ENCODE measurements at places on chromosomes 11 and 22.
A peak's percentile ranks its signal among the peaks of the same experiment; 100 is the strongest.

DNA sequence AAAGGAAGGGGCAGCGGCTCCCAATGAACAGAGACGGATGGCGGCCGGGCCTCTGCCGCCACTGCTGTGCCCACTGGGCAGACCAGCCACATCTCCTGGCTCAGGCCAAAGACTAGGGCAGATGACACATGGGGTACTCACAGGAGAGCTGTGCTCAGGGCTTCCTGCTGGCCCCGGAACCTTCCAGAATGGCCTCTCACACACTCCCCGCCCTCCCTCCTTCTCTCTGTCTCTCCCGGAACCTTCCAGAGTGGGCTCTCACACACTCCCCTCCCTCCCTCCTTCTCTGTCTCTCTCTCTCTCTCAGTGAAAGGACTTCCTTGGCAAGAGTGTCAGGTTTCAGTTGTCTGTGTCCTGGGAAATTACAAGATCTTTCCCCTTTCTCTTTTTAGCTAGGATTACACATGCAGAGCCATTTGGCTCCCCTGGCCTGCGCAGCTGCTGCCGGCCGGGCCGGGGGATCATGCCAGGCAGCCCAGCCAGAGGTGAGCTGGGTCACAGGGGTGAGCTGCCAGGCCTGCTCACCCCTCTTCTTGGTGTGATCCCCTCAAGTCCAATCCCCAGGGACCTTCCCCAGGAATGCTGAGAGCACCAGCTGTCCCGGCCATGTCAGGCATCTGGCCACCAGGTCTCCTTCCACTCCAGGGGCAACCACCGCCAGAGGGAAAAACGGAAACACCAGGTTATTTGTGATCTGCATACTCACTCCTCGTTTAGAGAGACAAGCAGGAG lies 45.3 kb upstream of the ADA2 start:
- no peak for DNase-seq

- no peak for DNase-seq
Measured at GRCh38 chr11:131518305-131518838, 148.0 kb downstream of the NTM start.

DNA sequence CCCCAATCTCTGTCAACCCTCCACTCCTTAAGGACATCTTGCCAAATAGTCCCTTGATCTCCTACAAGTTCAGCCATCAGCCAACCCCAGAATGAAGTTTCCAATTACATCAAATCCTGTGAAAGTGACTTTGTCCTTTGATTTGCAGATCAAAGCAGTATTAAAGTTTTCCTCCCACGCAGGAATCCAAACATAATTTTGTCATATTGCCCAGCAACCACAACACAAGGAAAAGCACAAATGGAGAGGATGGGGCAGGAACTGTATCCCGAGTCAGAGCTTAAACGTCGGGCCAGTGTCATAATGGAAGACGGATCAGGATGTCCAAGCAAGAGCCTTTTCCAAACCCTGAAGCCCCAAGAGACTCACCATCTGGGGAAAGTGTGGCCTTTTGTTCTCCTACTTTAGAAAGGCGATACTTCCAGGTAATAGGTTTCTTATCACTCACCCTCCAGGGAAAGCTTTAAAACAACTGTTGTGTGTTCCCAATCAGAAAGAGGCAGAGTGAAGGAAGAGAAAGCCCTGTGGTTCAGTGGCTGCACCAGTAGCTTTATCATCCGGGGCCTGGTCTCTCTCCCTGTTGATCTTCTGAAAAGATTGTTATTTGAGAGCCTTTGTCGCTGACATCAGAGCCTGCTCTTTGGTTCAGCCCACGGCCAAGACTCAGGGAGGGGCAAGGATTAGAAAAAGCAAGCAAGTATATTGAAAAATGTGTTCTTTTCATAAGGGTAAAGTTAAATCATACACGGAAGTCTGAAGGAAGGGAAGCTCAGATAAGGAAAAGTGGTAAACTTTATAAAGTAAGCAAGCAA lies 41.7 kb downstream of the EXPH5 start:
- no peak for DNase-seq

DNA sequence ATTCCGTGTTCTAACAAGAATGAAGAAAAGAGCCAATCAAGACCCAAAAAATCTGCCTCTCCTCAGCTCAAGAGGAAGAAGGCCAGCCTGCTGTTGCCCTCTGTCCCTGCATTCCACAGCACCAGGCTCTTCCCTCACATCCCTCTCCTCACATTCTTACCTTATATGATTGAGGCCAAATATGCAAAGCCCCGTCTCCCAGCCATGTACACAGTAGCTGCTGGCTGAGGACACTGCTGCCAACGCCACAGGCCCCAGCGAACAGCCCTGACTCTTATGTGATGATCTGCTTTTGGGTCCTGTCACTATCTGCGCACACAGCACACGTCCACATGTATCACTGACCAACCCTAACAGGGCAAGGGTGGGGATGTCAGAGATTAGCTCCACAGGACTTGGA lies 60.2 kb downstream of the MICAL3 start:
- DNase-seq = no peak

DNA sequence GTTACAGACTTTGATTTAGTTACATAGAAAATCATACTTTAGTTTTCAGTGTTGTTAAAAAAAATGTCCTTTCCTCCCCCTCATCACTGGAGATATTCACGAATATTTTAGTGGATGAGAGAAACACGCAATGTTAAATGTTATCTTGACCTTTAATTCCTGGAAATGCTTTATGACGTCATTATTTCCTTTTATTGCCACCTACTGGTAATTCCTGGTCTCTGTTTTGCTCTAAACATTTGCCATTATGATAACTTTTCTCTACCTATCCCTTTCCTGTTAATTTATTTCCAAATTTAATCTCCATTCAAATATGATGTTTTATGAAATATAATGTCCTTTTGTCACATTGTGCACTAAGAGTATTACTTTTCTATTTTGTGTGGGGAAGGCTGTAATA lies 770.6 kb downstream of the FAM181B start:
- DNase-seq = peak; percentile 3

DNA sequence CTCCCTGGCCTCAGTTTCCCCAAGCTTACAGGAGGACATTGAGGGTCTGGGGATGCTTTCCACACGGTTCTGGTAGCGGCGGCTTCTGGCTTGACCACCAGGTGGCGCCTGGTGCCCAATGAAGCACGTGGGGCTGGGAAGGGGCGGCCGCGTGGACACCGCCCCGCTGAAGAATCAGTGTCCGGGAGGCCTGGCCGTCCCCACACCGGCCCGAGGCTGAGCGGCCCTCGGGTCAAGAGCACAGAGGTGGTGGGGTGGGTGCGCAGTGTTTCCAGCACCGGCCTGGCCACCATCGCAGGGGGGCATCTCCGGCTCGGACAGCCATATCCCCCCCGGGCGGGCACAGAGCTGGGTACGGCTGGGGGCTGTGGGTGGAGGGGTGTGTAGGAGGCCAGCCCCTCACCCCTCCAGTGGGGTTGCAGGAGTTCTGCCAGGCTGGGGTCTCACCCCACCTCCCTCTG lies 27.8 kb upstream of the PPARA start:
- peak; percentile 82 for DNase-seq

GRCh38 chr11:21465203-21465602 lies 727.7 kb upstream of the ANO5 start:
- DNase-seq = no peak

GRCh38 chr22:31332886-31333285 lies 13.3 kb downstream of the PATZ1 start:
- no peak for DNase-seq

GRCh38 chr11:93089474-93090102 lies 108.2 kb downstream of the SLC36A4 start:
- peak; percentile 71 for DNase-seq

GRCh38 chr11:132361011-132361550 lies 990.7 kb downstream of the NTM start:
- DNase-seq = no peak

GRCh38 chr22:24969560-24970301 lies 17.2 kb downstream of the KIAA1671 start:
- no peak for DNase-seq

DNA sequence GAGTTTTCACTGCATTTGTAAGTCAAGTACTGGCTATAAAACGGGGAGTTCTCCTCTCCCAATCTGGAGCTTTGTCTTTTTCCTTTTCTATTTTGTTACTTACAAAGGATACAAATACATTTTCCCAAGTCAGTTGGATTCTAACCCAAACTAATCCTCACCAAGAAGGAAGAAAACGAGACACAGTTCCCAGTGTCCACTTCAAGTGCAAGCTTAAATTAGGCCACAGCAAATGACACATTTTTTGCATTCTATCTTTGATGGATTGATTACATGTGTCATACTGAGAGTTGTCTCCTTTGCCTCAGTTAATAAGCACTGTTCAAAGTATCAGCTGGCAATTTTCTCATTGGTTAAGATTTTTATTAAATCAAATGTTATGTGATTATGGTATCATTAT lies 296.7 kb upstream of the ANO5 start:
- no peak for DNase-seq

DNA sequence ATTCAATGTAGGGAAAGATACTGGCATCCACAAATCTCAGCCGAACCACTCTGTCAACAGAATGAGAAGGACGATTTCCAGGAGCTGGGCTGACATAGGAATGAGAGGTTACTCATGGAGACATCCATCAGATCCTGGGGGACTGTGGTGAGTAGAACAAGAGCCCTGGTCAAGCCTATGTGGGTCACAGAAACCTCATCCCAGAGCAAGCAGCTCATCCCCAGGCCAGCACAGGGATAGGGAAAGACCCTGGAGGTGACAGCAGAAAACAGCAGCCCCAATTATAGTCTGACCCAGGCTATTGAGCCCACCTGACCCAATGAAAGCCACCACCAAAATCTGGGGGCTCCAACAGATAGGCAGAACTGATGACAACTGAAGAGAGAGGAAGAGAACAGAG lies 128.0 kb upstream of the SERPIND1 start:
- DNase-seq = no peak

- DNase-seq = no peak
Measured at GRCh38 chr11:74237541-74237940, 66.5 kb downstream of the PPME1 start.

Measured in suppressor macrophage treated with lipopolysaccharide for 4 hours (primary cell).